ENCODE measurements at places on chromosomes 3 and 15. TPM values are rescaled to one million over a fixed set of nuclear protein-coding genes. Genes with fewer than 3 reads are reported as not detected.

DNA sequence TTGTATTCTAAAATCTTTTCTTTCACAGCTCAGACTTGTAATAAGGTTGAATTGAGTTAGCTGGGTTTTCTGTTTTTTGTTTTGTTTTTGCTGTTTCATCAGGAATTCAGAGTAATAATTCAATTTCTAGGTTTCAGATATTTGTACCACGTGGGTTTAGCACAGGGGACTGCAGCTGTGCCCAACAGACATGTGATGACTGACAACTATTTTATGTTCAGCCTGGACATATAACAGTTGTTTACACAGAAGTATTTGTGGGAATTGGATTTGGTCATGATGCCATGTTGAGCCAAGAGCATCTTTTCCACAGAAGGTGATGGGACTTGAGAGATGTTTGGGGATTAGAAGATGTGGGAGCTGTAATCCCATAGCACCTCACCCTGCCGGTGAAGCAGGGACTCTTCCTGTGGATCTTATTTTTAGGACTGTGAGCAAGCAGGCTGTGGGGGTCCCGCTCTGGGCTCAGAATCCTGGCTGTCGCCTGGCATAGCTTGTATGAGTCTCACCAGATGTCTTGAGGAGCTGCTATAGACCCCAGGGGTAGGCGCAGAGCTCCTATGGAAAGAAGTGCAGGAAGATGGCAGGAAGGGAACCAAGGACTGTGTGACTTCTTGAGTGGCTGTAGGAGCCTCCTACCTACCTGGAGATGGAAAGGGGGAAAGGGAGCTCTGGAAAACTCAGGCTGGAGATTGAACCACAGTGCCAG lies 23.7 kb downstream of the PXYLP1 start:
- no peak for DNase-seq

The PRKCD gene
- 11.0 TPM for total RNA-seq

The SPESP1 gene
- total RNA-seq: 0.99 TPM

- no peak for DNase-seq
Measured at GRCh38 chr3:100265016-100265415, 4.2 kb downstream of the TBC1D23 start.

- DNase-seq: no peak
Measured at GRCh38 chr15:32723171-32723948, 5.6 kb downstream of the GREM1 start.
